ENCODE measurements at places on chromosomes 3 and 15.
A peak's percentile ranks its signal among the peaks of the same experiment; 100 is the strongest.

DNA sequence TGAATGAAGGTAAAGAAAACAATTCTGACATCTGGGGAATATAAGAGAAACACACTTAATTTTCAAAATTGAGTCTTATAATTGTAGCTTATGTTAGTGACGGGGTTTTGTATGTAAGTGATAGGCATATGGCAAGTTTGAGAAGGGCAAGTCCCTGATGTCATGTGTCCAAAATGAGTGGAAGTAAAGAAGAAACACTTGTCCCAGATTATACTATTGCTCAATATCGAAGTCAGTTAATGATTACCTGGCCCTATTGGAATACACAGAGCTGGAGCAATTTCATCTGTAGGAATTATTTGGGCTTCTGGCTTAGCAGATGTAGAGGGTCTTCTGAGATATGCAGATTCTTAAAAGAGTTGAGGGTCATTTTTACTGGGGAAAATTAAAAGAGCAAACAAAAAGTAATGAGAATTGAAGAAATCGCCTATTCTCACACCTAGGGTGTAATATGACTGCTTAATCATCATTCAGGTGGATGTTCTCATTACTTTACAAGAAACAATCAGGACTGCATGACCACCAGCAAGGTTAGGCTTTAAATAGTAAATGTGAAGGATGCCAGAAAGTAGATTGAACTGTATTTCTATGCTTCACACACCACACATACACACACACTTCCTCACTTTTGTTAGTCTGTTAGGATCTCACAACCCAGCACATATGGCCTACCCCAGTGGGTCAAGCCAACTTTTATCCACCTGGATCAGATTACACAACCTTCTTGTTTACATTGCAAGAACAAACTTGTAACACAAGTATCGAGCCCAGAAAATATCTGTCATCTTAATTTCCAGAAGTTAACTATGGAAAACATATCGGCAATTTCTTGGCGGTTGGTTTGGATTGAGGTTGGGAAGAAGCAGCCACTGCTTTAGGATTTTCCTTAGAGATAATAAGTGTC is 183.3 kb upstream of the LRRC3B start:
- DNase-seq, result no peak

- no peak for DNase-seq
Observed at GRCh38 chr3:148367756-148368155, 329.9 kb upstream of the AGTR1 start.

GRCh38 chr3:1578124-1578806 is 485.4 kb downstream of the CNTN6 start:
- no peak for DNase-seq

GRCh38 chr3:64909757-64910467 is 222.1 kb upstream of the ADAMTS9 start:
- DNase-seq, result no peak

DNA sequence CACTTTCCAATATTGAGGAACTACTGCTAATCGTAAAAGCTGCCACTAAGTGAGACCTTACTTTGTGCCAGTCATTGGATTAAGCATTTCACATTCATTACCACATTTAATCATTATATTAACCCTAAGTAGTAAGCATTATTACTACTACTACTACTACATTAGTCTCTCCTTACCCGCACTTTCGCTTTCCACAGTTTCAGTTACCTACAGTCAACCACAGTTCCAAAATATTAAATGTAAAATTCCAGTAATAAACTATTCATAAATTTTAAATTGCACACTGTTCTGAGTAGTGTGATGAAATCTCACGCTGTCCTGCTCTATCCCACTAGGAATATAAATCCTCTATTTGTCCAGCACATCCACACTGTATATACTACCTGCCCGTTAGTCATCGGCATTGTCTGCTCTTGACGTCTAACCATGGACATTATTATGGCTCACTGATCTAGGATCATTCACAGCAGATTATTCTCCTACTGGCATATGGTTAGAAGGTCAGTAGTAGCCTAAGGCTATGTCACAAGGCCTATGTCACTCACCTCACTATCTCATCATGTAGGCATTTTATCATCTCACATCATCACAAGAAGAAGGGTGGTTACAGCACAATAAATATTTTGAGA is 121.1 kb downstream of the GSK3B start:
- no peak for DNase-seq

GRCh38 chr3:166422556-166422955 is 585.3 kb upstream of the BCHE start:
- no peak for DNase-seq

DNA sequence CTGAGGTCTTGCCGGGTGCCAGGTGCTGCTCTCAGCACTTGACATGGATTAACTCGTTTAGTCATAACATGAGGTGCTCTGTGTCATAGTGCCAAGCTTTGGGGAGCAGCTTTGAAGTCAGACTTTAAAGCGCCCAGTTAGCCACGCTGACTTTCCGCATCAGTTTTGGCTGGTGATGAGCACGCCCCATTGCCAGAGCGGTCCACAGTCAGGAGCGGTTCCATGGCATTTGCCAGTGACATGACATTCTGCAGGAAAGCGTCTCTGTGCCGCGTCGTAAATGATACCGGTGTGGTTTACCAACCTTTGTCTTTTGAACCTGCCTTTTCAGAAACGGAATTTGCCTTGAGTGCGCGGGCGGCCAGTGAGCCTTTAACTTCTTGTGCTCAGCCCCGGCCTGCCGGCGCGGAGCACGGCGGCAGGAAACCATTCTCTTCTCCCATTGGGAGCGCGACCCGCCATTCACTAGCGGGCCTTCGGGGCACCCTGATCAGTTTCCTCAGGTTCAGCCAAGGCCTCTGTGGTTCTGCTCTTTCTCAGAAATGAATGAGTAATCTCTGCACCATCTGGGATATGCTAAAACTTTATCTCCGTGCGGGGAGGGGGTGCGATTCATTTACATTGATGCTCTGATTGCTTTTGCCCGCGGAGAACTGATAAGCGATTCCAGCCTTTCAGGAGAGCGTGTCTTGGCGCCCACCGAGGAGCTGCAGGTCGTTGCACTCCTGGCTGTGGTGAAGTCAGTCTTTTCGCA is 1.7 kb upstream of the SLC2A2 start:
- no peak for DNase-seq

DNA sequence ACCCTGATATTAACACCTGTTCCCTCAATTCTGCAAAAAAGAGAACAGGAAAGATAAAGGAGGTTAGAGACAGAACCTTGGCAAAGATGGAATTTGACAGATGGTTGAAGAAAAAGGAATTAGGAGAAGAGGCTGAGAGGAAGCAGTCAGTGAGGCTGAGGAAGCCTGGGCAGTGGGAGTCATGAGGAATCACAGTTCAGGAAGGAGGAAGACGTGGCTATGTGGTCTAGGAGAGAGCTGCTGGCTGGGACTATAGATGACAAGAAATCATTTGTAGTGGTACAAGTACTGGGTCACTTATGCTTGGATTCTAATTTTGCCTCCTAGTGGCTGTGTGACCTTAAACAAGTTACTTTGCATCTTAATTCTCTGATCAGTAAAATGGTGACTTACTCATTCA is 49.0 kb downstream of the LARS2 start:
- no peak for DNase-seq

- DNase-seq, result no peak
Observed at GRCh38 chr15:62946940-62947339, 95.6 kb upstream of the TPM1 start.

- DNase-seq, result no peak
Observed at GRCh38 chr15:93044301-93045190, 44.5 kb downstream of the RGMA start.

GRCh38 chr15:41804916-41805666 is 22.8 kb upstream of the JMJD7 start:
- no peak for DNase-seq

DNA sequence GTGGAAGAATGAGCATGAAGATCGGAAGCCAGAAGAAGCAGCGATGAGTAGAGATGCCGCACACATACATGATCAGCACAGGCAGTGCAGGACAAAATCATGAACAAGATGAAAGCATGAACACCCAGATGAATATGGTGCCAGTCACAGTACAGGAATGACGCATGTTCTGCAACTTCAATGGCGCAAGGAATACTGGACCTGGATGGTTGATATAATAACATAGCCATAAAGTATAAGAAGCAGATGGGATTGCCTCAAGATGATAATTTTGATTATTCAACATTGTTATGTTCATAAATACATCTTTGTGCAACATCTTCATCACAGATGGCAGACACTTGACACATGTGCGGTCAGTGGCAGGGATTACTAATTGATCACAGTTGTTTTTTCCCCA is 59.7 kb upstream of the SLCO3A1 start:
- DNase-seq, result no peak

- no peak for DNase-seq
Observed at GRCh38 chr15:28165791-28166190, 66.7 kb upstream of the OCA2 start.

GRCh38 chr15:38440353-38441129 is 13.4 kb upstream of the FAM98B start:
- peak; percentile 5 for DNase-seq

DNA sequence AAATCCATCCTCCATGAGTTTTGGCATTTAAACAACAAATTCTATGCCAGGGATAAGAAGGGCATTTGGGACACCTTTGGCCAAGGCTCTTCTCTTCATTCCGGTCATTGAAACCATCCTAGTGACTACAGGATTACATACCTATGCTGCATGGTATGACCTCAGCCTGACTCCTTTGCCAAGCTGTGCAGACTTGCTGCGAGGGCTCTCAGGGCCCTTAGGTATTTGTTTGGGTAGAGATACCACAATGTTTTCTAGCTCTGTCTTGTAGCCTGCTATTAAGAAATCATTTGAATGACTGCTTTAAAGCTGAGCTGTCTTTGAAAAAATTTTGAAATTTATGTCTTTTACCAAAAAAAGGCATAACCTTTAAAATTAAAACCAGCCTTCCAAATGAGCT is 749.8 kb upstream of the SGO1 start:
- no peak for DNase-seq

DNA sequence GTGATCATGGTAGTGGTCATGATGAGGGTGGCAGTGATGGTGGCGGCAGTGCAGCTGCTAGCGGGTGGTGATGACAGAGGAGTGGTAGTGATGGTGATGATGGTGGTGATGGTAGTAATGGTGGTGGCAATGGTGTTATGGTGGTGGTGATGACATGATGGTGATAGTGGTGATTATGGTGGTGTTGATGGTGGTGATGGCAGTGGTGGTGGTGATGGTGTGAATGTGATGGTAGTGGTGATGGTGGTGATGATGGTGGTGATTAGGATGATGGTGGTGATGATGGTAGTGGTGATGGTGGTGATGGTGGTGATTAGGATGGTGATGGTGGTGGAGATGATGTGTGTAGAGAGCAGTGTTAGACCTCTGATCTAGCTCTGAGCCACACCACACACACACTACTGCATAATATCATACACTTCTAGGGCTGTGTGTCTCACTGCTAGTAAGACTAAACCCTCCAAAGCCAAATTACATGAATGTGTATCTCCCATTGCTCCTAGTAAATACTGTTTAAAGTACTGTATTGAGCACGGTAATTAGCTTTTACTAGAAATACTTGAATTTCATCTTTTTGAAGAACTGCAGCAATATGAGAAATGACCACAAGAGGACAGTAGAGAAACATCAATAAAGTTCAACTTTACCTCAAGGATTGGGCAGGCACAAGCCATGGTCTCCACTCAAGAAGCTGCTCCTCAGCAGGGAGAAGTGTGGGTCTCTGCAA is 28.8 kb downstream of the TMED3 start:
- no peak for DNase-seq

- no peak for DNase-seq
Observed at GRCh38 chr3:186171521-186171920, 62.6 kb upstream of the ETV5 start.

DNA sequence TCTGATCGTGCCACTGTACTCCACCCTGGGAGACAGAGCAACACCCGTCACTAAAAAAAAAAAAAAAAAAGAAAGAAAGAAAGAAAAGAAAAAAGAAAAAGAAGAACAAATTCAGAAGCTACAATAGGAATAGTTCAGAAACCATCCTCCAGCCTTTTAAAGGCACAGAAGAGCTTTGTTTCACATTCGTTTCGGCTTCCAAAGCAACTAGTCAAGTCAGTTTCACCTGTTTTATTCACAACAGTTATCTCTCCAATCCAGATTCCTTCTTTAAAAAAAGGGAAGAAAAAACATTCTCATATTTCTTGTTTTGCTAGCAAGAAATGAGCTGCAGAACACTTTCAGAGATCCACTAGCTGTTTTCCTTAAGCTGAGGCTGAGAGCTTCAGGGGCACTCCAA is 767.7 kb upstream of the CFAP20DC start:
- no peak for DNase-seq

DNA sequence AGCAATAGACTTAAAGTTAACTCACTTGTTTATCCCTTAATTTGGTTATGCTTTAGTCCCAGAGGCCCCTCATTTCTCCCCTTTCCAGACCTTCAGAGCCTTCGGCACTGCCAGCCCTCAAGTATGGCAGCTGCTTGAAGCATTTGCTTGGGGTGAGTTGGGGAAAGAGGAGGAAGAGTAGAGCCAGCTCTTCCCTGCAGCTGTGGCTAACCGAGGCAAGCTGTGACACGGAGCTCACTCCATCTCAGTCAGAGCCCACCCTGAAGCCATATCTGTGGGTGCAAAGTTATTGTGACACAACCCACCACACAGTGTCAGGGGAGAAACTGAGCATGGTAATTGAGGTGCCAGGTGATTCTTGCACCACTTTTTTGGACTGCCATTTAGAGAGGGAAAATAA is 66.1 kb downstream of the FILIP1L start:
- DNase-seq, result no peak

- no peak for DNase-seq
Observed at GRCh38 chr3:27666272-27666671, 55.9 kb downstream of the EOMES start.

DNA sequence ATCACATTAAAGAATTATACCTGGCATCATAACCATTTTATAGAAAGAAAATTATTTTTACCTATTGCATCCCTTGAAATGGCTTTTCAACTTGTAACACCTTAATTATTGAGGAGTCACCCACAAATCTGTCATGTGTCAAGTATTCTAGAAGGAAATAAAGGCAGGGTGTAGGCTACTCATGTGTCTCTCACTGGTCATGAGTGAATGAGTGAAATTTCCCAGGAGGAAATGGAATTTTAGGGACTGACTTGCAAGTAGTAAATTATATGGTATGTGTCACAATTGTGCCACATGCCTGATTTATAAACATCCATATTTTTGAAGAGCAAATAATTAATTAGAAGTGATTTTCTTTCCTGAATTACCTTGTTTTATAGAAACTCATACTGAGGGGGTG is 310.5 kb upstream of the ADAMTS9 start:
- DNase-seq, result no peak

GRCh38 chr15:89967881-89968280 is 33.2 kb upstream of the ZNF710 start:
- DNase-seq, result no peak

GRCh38 chr3:143375698-143376097 is 256.1 kb downstream of the CHST2 start:
- no peak for DNase-seq

DNA sequence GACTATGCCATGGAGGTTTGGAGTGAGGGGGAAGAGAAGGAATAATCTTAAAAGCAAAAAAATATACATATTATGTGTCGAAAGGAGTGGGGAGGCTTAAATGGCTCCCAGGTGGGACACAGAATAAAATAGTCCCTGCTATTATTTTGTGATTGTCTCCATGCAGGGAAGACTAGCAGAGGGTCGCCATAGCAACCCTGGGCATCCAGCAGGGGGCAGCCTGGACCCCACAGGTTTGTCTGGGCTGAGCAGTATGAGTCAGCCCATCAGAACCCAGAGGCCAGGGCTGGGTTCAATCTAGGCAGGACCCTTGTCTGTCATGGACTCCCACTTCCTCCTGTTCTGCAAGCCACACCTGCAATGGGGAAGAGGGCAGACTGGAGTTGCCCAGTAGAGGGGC is 17.6 kb upstream of the LINGO1 start:
- DNase-seq, result no peak

Data from NCI-H1930 (cell line).